Right atrium auricular region (tissue), 2 donors: ENCODE measurements at places on chromosomes 7 and 10. TPM values are rescaled to one million over a fixed set of nuclear protein-coding genes. Genes with fewer than 3 reads are reported as not detected.

- no peak for DNase-seq
These were observed 1.2 kb upstream of the SDHAF3 start for GRCh38 chr7:97116308-97116707.

DNA sequence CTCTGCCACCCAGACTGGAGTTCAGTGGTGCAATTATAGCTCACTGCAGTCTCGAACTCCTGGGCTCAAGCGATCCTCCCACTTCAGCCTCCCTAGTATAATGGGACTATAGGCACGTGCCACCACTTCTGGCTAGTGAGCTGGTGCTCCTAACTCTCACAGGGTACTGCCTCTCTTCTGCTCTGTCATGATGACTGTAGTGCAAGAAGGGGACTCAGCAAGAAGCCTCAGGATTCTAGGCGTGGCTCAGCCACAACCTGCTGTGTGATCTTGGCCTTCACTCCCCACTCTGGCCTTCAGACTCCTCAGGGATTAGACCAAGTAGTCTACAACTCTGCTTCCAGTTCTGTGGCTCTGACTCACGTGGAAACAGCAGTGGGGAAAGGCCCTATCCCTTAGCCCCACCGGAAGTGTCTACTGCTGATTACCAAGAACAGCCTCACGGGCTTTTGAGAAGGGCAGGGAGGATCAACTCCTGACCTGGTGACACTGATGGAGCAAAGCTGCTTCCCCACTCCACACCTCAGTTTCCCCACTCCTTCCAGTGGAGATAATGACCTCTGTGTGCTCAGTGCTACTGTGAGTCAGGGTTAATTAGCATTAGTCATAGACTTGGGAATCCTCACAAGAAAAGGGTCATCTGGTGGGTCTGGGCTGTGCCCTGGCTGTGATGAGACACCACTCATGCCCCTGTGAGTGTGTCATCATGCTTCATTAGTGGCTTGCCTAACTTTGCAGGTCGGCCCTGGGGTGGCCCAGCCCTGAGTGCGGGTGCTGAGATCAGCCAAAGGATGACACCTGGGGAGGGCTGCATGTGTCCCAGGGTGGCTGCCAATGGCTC lies 41.1 kb downstream of the ZC3HC1 start:
- DNase-seq: peak; percentile 65

GRCh38 chr7:95322854-95323253 lies 1.5 kb downstream of the PON1 start:
- no peak for DNase-seq

DNA sequence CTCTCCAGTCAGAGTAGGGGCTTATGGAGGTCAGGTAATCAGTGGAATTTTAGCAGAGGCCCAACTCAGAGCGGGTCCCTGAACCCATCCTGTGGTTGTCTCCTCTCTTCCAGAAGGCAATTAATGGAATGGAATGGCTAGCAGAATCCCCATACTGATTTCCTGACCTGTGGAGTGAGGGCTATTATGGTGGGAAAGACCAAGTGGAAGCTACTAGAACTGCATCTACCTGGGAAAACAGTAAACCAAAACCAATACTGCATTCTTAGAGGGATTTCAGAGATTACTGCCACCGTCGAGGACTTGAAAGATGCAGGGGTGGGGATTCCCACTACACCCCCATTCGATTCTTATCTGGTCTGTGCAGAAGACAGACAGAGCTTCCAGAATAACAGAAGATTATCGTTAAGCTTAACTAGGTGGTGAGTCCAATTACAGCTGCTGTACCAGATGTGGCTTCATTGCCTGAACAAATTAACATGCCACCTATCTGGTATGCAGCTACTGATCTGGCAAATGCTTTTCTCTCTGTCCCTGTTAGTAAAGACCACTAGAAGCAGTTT lies 73.2 kb downstream of the LMBR1 start:
- no peak for DNase-seq

Gene WNT8B
- total RNA-seq: not detected

Gene JCAD
- total RNA-seq: 39.8 TPM

GRCh38 chr7:78141522-78142281 lies 343.1 kb downstream of the PHTF2 start:
- no peak for DNase-seq

- DNase-seq: no peak
These were observed 100.4 kb upstream of the ACBD5 start for GRCh38 chr10:27341001-27341400.

Gene OPN1SW
- not detected for total RNA-seq

Gene KLF14
- total RNA-seq: 0.35 TPM

DNA sequence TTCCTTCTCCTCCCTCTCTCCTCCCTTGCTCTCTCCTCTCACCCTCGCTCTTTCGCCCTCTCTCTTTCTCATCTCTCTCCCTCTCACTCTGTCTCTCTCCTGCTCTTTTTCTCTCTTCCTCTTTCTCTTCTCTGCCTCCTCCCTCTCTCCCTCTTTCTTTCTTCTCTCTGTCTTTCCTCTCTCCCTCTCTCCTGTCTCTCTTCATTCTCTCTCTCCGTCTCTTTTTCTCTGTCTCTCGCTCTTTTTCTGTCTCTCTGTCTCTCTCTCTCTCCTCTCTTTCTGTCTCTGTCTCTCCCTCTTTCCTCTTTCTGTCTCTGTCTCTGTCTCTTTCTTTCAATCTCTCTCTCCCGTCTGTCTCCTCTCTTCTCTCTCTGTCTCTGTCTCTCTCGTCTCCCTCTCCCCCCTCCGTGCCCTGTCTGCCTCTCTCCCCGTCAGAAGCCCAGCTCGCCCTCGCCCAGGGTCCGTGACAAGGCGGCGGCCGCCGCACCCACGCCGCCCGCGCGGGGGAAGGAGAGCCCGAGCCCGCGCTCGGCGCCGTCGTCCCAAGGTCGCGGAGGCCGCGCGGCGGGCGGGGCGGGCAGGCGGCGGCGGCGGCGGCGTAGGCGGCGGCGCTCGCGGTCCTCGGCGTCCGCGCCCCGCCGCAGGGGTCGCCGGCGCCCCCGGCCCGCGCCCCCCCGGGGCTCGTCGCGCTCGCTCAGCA lies 21.3 kb upstream of the HSPB1 start:
- no peak for DNase-seq

DNA sequence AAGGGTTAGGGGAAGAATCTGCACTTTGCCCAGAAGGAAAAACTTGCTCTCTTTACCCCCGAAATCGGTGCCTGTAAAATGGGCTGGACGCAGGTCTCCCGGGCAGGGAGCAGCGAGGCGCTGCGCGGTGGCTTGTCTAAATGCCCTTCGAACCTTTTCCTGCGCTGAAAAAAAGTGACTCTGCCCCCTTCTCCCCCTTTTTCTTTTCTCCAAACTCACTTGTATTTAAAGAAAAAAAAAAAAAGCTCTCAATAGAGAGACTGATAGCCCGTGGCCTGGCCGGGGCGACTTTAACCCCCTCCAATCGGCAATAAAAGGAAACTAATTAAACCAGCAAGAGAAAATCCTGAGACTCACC lies 286 bp downstream of the SP8 start:
- DNase-seq: no peak

DNA sequence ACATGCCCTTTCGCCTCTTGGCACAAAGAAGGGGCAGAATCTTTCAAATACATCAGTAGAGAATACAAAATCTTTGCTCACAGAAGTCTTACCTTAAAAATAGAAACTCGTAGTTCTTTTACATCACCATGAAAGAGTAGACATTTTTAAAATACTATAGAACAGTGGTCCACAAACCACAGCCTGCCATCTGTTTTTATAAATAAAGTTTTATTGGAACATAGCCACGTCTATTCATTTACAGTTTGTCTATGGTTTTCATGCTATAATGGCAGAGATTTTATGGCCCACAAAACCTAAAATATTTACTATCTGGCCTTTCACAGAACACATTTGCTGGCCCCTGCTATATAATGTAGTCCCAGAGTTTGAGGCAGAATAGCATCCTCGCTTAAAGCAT lies 46.1 kb upstream of the CABCOCO1 start:
- DNase-seq: no peak

- no peak for DNase-seq
These were observed 46.2 kb downstream of the FAM53B start for GRCh38 chr10:124697837-124698544.

DNA sequence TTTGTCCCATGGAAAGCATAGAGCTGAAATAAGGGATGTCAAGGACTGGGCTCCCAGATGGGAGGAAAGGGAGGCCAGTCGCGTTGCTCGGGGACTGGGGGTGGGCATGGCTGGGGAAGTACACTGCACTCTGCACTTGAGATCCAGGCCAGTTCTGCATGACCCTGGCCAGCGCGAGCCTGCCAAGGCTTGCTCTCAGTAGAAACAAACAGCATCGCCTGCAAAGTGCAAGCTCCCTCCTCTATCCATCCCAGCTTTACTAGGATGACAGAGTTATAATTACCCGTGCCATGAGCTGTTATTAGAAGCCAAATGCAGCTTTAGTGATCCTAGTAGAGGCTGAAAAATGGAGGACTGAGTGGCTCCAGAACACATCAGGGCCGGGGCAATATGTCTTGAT lies 43.9 kb upstream of the PDCD4 start:
- no peak for DNase-seq

- DNase-seq: no peak
These were observed 525.8 kb downstream of the KIF20B start for GRCh38 chr10:90227217-90227656.

DNA sequence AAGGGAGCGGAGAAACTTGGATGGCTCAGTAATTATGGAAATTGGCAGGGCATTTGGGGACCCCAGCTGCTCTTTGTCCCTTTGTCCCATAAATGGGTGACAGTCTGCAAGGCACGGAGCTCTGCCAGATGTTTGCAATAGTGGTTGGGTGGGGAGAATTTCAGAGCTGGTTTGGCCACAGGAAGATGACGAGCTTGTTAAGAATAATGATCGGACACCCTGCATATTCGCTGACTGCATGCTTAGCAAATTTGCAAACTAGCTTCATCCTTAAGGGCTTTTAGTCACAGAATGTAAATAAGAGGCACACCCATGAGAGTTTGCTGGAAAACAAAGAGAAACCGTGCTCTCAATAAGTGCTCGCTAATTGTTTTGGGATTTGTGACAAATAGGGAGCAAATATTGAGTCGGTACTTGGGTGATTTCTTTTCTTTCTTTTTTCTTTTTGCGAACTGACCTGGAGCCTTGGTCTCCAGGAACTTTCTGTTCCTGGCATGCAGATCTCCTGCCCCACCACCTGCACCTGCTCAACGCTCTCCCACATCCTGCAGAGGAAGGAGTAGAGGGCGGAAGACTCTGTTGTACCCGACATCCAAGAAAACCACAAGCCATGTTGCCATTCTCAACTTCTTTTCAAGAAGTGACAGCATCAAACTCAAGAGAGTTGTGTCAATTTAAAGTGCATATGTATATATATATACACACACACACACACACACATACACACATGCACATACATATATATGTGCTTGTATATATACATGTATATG lies 238.9 kb downstream of the CAMK1D start:
- DNase-seq: no peak

DNA sequence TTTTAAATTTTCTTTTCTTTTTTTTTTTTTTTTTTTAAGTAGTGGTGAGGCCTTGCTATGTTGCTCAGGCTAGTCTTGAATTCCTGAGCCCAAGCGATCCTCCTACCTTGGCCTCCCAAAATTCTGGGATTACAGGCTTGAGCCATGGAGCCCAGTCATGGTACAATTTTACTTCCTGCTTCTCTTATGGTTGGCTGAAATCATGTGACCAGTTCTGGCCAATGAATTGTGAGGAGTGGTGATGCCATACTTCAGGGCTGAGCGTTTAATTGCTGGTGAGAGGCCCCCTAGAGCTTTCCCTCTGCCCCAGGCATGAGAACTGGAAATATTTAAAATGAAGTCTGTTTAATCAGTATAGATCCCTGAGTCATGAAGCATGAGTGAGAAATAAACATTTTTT lies 22.2 kb upstream of the BAIAP2L1 start:
- DNase-seq: no peak

Gene SFTPA1
- total RNA-seq: not detected

GRCh38 chr10:11655836-11656235 lies 44.4 kb upstream of the USP6NL start:
- no peak for DNase-seq

- DNase-seq: peak; percentile 62
These were observed 139.1 kb upstream of the PFKP start for GRCh38 chr10:2927958-2928840.

GRCh38 chr7:44149571-44150465 lies 8.7 kb upstream of the MYL7 start:
- DNase-seq: no peak

- DNase-seq: no peak
These were observed 35.8 kb downstream of the OTUD1 start for GRCh38 chr10:23474626-23475025.

DNA sequence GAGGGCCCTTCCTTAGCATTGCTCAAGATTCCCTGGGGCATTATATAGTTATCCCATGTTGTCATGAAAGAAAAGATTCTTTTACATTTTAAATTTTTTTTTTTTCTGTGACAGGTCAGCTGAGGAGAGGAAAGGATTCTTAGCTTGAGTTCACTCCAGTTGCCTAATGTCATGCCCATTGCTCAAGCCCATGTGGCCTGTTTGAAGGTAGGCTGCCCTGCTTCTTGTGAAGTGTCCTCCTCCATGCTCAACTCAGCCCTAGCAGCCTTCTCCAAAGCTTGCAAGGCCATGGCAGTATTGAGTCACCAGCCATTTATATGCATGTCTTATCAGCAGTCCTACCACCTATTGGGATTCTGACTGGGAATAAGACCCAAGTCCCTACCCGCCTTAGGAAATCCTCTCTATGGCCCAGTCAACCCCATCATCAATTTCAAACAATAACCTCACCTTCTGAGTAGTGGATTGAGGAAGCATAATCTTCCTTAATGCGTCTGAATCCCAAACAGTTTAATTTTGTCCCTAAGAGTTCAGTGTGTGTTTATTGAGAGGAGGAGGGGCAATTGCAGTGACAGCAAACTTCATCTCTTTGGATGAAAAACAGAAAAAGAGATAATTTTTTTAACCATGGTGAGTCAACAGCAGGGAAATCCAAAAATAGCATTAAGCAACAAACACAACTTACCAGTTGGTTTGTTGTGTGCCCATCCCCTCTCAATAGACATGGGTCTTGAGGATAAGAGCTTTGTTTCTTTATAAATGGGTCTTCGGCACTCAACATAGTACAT lies 38.6 kb upstream of the WASL start:
- no peak for DNase-seq

DNA sequence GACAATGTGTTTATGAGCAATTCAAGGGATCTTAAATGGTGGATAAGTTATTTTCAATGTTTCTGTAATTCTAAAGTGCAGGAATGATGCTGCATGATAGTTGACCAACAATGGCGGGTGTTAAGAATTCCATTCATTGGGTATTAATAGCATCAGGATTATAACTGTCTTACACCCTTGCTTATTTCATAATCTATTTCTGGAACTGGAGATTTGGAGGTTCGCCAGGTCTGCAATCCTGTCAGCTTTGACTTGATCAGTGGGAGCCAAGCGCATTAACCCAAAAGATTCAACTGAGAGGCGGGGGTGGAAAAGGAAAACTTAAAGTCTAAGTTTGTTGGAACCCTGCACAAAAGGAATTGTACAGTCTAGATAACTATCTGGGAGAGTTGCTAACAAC lies 114.9 kb upstream of the ZEB1 start:
- no peak for DNase-seq
